ENCODE measurements at places on chromosomes 4 and X. TPM values are rescaled to one million over a fixed set of nuclear protein-coding genes. Genes with fewer than 3 reads are reported as not detected.

The HAND2 gene
- not detected for total RNA-seq

The SATL1 gene
- total RNA-seq = not detected

The FRAS1 gene
- total RNA-seq = not detected

The RPA4 gene
- 0.99 TPM for total RNA-seq

The TMEM33 gene
- total RNA-seq = 37.4 TPM

The SMAD1 gene
- 9.9 TPM for total RNA-seq

All from natural killer cell (primary cell).